ENCODE measurements at places on chromosomes 4 and X.

DNA sequence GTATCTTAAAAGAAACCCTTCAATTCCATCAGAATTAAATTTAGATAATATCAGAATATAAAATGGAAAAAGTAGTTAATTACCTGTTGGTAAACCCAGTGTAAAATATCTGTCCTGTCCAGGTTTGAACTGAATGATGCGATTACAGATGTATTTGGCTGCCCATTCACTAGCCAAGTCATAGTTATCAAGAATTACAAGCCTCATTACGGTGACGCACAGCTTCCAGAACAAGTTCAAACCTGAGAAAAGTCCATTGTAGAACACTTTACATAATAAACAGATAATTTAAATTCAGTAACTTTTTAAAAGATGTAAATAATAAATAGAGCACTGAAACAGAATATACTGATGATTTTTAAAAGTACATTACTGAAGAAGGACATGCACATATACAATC, 4.4 kb downstream of the GNPDA2 start:
- no peak for DNase-seq

DNA sequence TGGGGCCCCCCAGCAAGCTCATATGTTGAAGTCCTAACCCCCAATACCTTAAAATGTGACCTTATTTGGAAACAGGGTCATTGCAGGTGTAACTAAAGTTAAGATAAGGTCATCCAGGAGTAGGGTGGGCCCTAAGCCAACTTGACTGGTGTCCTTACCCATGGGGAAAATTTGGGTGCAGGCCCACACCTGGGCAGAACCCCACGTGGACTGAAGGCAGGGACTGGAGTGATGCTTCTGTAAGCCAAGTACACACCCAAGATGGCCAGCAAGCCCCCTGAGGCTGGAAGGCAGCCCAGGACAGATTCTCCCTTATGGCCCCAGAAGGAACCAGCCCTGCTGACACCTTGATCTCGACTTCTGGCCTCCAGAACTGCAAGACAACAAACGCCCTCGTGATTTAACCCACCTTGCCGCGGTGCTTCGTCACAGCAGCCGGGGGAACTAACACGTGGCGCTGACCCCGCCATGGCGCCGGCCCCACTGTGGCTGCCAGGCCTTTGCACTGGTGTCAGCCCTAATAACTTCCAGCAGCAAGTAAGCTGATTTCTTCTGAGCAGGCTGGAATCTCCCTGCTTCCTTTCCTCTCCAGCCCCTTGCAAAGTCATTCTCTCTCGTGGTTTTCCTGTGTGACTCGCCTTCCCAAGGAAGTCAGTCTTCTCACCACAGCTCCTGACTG, 23.2 kb upstream of the MXD4 start:
- no peak for DNase-seq

- DNase-seq, result no peak
Observed at GRCh38 chr4:163967263-163967662, 472.8 kb downstream of the TMA16 start.

DNA sequence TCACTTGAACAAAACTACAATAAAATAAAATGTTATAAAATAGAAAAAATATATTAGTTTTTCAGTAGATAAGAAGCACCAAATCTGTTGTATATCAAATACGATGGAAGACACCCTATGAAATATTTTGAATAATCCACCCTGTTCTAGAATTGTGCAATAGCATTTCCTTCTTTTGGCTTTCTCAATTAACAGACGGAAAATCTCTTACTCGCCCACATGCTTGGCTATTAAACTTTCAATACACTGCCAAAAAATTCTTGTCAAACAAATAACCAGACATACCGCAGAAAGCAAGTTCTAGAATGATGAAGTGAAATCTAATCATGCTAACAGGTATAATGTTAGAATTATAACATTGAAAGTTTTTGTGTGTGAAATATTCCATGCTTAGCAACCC, 671.6 kb upstream of the SLIT2 start:
- no peak for DNase-seq

DNA sequence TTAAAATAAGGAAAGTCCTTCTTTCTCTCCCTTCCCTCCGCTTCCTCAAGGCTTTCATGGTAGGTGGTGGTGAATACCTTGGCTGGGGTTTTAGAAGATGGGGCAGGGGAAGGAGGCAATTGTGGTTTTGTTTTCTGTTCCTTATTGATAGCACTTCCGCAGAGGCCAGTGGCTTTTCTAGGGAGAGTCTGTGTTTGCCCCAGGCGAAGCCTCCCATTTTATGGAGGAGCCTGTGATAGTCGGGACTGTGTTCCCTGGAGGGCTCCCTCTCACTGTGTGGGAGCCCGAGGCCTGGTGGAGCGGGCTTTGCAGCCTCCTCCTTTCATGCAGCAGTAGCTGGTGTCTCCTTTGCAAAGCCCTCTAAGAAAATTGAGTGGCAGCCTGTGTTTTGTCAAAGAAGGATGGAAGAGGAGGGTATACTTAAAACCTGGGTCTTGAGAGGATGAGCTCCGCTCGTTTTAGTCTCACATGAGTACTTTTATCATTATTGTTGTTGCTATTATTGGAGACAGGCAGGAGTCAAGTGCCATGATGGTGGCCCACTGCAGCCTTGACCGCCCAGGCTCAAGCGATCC, 29.8 kb upstream of the STOX2 start:
- DNase-seq, result no peak

- DNase-seq, result no peak
Observed at GRCh38 chr4:107600983-107601382, 119.1 kb downstream of the PAPSS1 start.

DNA sequence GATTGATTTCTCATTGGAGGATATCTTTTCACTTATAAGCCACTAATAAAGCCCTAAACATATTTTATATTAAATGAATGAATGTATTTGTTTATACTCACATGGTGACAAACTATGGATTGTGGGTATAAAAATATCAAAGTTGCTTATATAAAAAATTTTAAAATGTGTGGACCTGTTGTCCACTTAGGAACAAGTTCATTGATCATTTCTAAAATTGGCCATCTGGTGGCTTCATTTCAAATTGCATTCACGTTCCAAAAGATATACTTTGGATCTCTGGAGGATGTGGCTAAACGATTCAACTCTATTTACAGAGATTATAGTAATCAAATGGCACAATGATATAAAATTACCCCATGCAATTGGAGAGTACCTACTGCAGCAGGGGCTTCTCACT, 32.5 kb downstream of the FSTL5 start:
- DNase-seq, result no peak

DNA sequence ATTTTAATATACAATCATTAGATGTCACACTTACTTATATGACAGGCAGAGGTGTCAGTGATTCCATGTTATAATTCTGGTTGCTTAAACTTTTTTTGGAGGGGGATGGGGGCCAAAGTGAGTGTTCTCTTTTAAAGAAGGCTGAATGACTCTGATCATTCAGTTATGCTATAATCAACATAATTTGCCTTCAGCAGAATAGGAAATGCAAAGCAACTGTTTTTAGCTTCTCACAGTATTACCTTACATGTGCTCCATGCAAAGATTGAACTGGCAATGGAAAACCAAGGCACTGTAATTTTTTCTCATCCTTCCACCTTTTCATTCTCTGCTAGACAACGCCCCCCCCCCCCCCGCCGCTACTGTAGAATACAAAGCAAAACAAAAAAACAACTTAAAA, 13.4 kb downstream of the ADH1C start:
- DNase-seq, result no peak

- DNase-seq, result no peak
Observed at GRCh38 chr4:139873111-139873860, 207.7 kb downstream of the MGST2 start.

- DNase-seq, result no peak
Observed at GRCh38 chrX:155632431-155633100, 19.8 kb upstream of the TMLHE start.

DNA sequence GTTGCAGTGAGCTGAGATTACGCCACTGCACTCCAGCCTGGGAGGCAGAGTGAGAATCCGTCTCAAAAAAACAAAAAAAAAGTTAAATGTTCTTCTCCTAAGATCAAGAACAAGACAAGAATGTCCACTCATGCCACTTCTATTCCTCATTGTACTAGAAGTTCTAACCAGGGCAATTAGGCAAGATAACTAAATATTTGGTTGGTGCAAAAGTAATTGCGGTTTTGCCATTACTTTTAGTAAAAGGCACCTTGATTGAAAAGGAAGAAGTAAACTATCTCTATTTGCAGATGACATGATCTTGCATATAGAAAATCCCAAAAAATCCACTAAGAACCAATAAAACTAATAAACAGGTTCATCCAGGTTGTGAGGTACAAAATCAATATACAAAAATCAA, 24.0 kb upstream of the SLC7A3 start:
- DNase-seq, result no peak

GRCh38 chr4:121950680-121951520, 960 bp downstream of the TRPC3 start:
- DNase-seq, result no peak

- DNase-seq, result no peak
Observed at GRCh38 chr4:5932035-5932568, 39.2 kb upstream of the CRMP1 start.

DNA sequence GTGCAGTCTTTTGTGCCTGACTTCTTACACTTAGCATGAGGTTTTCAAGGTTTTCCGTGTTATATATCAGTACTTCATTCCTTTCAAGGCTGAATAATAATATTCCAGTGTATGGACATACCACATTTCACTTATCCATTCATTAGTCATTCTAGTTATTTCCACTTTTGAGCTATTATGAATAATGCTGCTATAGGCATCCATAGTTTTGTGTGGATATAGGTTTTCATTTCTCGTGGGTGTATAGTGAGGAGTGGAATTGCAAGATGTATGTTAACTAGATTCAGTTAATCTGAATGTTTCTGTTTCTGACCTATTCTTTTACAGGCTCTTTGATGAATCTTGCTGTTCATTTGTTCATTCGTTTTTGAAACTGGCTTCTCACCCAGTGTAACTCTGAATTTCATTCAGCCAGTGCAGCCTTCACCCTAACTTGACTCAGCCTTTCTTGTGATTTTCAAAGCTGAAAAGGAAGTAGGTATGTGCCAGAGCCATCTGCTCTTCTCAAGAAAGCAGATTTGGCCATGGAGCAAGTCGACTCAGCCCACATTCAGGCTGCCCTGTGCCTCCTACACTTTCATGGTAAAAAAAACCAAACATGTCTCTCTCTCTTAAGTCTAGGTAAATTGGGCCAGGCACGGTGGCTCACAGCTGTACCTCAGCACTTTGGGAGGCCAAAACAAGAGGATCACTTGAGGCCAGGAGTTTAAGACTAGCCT, 56.3 kb upstream of the NOCT start:
- no peak for DNase-seq

DNA sequence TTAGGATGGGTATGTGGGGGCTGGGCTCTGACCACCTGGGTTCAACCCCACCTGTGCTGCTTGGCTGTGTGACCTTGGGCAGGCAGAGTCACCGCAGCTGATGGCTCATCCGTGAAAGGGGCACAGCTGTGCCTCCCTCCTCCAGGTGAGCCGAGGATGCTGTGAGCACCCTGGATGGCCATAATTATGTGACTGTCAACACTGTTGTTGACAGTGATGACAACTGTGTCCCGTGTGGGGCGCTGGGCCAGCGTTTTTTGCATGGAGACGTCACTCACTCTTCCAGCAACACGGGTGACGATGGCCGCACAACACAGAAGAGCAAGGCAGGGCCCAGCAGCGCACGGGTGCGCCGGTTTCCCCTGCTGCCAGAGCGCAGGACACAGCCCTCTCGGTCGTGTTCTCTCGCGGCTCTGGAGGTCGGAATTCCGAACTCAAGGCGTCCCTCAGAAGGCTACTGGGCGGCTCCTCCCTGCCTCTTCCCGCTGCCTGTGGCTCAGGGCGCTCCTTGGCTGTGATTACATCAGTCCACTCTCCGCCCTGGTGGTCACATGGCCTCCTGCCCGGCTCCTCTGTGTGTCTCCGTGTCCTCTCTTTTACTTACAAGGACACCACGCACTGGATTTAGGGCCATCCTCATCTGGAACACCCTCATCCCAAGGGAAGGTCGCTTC, 1.3 kb downstream of the SH3TC1 start:
- DNase-seq, result no peak

GRCh38 chrX:134246282-134246681, 9.3 kb downstream of the CCDC160 start:
- DNase-seq, result no peak

DNA sequence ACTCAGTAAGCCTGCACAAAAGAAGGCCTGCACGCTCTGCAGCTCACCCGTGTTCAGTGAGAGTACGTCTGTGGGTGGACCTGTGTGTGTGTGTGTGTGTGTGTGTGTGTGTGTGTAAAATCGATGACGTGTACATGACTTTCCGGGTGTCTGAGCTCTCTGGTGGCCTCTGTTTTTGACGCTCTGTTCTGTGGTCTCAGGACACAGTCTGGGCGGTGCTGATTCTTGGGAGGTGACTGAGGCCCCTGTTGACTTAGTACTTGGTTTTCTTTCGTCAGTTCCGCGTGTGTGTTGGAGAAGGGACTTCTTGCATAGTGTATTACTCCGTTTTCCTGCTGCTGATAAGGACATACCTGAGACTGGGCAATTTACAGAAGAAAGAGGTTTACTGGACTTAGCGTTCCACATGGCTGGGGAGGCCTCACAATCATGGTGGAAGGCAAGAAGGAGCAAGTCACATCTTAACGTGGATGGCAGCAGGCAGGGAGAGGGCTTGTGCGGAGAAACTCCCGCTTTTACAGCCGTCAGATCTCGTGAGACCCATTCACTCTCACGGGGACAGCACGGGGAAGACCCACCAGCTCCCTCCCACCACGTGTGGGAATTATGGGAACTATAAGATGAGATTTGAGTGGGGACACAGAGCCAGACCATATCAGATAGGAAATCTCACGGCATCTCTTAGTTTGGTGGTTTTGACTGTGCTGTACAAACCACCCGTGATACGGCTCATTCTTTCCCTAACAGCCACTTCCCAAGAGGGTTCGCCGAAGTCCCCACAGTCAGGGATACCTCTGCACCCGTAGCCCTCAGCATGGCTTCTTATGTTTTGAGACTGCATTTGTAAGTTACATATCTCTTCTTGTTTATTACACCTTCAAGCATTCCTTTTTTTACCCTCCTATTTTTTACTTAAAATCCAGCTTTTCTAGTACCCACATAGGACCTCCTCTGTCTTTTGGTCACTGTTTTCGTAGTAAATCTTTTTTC, 24.5 kb downstream of the UVSSA start:
- no peak for DNase-seq

GRCh38 chr4:82909326-82909725, 8.8 kb downstream of the THAP9 start:
- DNase-seq, result no peak

DNA sequence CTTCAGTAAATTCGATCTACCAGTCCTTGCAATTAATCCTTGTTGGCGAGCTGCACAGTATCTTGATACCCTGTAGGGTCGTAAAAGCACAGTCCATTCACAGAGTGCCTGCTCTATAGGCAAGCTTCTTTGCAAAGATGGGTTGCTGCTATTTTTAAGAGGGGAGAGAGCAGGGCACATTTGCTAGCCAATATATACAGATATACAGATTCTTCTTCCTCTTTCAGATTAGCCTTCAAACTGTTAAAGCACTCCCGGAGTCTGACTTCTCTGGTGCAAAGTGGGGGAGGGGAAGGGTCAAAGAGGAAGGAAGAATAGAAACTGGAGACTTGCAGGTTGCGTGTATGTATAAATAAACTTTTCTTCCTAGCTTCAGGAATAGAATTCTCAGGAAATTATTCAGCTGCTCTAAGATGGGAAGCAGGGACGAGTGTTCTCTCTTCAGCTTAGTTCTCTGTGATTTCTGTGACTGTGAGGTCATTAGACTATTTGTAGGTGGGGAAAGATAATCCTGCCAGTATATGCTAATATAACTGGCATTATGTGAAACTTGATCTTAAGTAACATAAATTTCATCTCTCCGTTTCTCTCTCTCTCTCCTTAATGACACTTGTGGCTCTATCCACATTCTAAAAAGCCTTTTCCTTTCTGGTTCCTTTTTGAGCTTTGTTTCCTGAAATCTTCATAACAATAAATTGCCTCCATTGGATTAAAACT, at the start of gene CYSLTR1:
Gene CYSLTR1, minus strand, starts transcription at position 242 of the 717 bp plus-strand sequence. CDS start 53,865 bp downstream, outside the sequence.
- no peak for DNase-seq

Measured in activated CD8-positive, alpha-beta memory T cell treated with anti-CD3 and anti-CD28 coated beads for 1 hour (primary cell).